ENCODE measurements at places on chromosomes 1 and 21. TPM values are rescaled to one million over a fixed set of nuclear protein-coding genes. Genes with fewer than 3 reads are reported as not detected.

TFB2M gene
- total RNA-seq, result 15.5 TPM

- no peak for DNase-seq
These were observed 52.0 kb downstream of the CD2 start for GRCh38 chr1:116806245-116806644.

GRCh38 chr1:9861360-9861759, 37.6 kb upstream of the CLSTN1 start:
- no peak for DNase-seq

GRCh38 chr1:45379524-45379923, 39.3 kb upstream of the MUTYH start:
- no peak for DNase-seq

- DNase-seq, result peak; percentile 74
These were observed 12.1 kb downstream of the MCL1 start for GRCh38 chr1:150567341-150567716.

DNA sequence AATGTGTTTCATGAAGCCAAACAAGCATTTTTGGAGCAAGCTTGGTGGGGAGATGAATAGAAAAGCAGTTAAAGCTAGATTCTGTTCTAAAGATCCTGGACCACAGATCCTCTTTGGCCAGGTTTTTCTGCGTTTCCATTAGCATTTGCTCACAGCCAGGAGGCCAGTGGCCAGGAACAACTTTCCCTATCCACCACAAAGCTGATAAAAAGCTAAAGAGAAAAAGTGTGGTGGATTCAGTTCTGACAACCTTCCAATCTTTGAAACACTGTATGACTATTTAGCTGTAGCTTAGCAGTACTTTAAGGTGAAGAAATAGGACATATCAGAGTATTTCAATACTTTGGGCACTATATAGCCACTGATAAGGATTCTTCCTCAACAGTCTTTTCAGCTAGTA, 3.0 kb upstream of the NEK7 start:
- peak; percentile 20 for DNase-seq

DNA sequence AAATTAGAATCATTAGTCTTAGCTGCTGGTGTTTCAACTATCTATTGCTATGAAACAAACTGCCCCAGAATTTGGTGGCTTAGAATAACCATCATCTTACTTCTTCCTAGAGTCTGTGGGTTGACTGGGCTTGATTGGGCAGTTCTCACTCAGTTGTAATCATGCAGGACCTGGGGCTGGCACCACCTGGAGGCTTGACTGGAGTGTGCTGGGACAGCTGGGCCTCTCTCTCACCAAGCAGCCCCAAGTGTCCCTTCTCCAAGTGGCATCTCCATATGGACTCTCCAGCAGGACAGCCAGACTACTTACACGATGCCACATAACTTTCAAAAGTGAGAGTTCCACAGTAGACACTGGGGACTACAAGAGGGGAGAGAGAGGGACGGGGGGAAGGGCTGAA, 140.3 kb upstream of the ATP1B1 start:
- no peak for DNase-seq

DNA sequence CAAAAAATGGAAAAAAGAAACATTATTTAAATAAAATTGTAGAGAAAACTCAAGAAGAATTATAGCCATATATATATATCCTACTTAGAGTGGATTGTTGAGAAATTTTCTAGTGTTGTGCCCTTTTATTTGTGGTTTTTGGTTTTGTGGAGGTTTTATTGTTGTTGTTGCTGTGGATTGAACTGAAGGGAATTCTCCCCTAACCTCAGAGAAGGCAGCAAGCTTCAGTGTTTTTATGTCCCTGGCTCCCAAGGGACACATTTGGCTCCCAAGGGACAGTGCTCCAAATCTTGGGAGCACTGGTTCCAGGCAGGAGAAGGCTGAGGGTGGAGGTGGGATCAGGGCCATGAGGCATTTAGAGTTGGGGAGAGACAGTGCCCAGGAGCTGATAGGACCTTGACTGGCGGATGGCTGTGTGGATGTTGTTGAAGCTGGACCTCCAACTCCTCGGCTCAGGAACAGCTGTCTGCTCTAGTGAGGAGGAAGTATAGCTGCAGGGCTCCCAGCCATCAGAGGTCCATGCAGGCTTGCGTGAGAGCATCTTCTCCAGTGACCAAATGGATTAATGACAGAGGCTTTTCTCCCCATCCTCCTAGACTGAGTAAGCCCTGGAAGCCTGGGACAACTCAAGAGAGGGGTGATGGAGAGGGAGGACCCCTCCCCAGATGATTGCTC, 100.5 kb downstream of the TEX35 start:
- DNase-seq, result no peak

DNA sequence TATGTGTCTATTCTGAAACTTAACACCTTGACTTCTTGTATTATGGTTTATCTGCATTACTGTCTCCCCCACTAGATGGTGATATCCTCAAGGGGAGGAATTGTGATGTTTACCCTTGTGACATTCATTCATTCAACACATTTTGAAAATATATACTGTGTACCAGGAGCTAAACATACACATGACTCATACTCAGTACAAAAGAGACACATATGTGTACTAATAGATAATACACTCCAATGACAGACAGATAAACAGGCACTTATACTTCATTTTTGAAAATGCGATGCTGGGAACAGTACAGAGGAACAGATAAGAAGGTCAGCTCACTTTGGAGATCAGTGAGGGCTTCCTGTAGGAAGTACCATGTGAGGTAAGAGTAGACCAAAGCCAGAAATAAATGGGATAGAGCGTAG, 8.9 kb upstream of the RAB3GAP2 start:
- DNase-seq, result peak; percentile 33

INAVA gene
- total RNA-seq, result 16.4 TPM
